Heart left ventricle (tissue), 16 donors: ENCODE measurements at places on chromosomes 7 and 10.

DNA sequence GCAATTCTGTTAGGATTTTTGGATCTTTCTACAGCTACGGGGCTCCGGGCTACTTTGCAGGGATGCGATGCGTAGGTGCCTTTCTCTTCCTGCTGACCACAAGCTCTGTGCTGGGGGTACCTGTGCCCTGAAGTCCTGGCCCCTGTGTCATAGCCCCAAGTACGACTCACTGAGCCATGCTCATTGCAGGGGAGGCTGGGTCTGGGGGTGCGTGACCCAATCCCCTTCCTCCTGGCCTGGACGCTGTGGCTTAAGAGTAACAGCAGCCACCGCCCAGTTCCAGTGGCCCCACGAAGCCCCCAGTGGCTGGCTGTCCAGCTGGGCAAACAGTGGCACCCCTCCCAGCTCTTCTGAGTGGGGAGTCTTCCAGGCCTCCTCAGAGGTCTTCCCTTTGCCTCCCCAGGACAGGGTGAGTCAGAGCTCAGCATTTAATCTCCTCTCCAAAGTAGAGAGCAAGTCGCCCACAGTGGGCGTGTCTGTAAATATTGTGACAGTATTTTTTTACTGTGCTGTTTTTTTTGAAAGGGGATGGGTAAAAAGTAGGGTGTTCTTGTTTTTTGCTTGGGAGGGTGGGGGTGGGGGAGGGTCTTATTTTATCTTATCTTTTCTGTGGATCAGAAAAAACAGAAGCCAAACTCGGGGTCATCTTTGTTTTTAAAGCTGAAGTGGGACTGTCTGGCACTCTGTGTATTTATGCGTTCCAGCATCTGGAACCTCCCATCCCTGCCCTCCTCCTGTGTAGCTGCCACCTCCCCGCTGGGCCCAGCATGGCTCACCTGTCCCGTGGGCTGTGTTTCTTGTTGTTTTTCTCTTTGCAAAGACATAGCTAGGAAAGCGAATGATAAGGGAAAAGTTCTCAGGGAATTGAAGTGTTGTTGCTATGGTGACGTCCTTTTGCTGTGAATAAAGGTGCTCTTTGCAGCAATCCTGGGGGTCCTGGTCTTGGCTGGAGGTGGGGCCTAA lies 8.2 kb downstream of the LFNG start:
- no peak for DNase-seq

- DNase-seq = no peak
Measured at GRCh38 chr10:111648046-111648445, 535.5 kb downstream of the GPAM start.

DNA sequence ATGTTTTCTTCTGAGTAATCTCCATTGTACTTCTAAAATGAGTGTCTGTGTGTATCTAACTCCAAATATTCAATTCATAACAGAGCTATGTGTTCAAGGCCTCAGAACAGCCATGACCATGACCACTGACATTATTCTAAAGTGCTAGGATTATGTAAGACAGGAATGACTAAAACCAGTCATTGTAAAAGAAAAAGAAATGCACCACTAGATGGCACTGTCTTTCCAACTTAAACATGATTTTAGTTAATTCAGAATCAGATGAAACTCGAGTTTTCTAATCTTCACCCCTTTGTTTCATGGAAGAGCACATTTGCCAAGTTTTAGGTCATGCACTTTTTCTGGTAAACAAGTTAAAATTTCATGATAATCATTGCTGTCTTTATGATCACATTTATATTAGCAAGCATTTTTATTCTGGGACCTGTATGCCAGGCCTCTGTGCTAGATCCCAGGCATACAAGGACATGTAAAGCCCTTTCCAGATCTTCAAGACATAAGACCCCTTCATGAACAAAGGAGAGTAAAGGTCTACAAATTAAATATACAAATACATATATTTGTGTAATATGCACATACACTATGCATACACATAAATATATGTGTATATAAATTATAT lies 26.1 kb upstream of the RSU1 start:
- DNase-seq = peak; percentile 19

- no peak for DNase-seq
Measured at GRCh38 chr7:30589111-30589510, 5.6 kb upstream of the GARS1 start.

DNA sequence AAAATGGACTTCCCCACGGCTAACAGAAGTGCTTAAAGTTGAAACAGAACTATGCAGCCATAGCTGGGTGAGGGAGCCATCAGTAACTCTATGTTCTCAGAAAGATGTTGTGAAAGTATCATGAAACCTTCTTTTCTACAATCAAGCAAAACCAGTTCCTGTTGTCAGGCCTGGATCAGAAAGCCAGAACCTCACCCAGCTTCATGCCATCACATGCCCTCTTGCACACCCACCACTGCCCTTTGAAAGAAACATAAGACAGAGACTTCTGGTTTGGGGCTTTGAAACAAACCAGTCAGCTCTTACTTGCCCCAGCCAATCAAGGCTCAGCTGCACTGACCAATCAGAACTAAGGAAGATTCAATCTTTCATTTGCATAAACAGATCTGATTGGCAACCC lies 230.8 kb upstream of the FERD3L start:
- no peak for DNase-seq

DNA sequence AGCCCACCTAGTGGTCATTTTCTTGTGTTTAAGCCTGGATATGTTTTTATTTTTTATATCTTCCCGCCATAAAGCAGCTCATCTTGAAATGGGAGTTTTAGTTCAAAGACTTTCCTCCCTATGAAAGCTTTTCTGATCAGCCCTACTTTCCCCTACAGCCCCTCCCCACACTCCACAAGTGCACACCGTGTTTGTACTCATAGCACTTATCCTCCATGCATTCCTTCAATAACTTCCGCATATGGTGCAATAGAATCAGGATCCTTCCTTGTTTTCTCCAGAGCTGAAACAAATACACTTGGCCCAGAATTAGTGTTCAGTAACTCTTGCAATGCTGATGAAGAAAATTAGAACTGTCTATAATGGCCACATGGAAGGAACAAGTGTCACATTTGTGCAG lies 235.9 kb downstream of the KCNMA1 start:
- no peak for DNase-seq

- DNase-seq = no peak
Measured at GRCh38 chr7:155702616-155703015, 58.2 kb downstream of the RBM33 start.

- DNase-seq = no peak
Measured at GRCh38 chr10:128869101-128869749, 597.8 kb upstream of the MGMT start.

DNA sequence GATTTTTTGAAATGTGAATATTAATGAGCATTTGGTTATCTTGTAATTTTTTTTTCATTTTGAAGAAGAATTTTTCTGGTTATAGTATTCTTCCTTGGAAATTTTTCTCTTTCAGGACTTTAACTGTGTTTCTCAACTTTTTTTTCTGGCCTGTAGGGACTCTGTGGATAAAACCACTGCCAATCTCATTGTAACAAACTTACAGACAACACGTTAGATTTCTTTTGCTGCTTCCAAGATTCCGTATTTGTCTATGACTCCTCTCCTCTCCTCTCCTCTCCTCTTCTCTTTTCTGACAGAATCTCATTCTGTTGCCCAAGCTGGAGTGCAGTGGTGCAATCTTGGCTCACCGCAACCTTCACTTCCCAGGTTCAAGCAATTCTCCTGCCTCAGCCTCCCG lies 19.4 kb upstream of the ZNF92 start:
- DNase-seq = no peak

DNA sequence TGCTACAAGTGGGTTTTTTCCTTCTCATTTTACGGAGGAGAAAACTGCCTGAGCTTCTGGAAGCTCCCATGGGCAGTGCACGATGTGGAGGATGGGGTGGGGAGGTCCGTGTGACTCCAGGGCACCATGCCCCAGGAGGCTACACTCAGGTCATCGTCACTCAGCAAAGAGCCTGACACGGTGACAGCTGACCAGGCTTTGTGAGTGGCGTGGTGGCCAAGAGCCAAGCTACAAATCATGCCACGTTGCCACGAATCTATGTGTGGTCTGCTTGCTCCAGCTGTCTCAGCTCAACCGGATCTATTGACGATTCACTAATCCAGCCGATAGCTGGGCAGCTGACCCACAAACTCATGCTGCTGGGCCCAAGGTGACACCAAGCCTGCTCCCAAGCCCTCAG lies 27.6 kb upstream of the C10orf71 start:
- no peak for DNase-seq

GRCh38 chr10:9140373-9140772 lies 1085.9 kb downstream of the GATA3 start:
- DNase-seq = no peak

- DNase-seq = no peak
Measured at GRCh38 chr7:104252409-104253134, 44.8 kb upstream of the ORC5 start.

GRCh38 chr10:122244001-122244975 lies 26.8 kb upstream of the BTBD16 start:
- no peak for DNase-seq

- no peak for DNase-seq
Measured at GRCh38 chr10:45456822-45457221, 82.8 kb downstream of the ALOX5 start.

GRCh38 chr7:131383417-131384285 lies 56.0 kb downstream of the MKLN1 start:
- no peak for DNase-seq

DNA sequence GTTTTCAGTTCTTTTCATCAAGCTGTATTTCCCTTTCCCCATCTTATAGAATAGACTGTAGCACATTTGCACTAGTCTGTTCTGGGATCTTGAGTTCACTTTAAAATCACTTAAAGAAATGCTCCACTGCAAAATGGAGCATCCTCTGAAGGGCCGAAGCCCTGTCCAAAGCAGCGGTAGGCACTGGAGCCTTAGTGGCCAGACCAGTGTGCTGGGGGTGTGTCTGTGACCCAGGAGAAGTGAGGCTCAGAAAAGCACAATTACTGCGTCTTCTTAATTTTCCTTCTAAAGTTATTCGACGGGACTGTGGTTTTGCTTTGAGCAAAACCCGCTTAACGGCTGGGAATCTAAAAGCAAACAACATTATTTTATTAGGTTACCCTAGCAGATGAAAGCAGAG lies 205.7 kb downstream of the SLC25A13 start:
- DNase-seq = no peak
